B cell (primary cell): ENCODE measurements at places on chromosomes 12 and 14.

DNA sequence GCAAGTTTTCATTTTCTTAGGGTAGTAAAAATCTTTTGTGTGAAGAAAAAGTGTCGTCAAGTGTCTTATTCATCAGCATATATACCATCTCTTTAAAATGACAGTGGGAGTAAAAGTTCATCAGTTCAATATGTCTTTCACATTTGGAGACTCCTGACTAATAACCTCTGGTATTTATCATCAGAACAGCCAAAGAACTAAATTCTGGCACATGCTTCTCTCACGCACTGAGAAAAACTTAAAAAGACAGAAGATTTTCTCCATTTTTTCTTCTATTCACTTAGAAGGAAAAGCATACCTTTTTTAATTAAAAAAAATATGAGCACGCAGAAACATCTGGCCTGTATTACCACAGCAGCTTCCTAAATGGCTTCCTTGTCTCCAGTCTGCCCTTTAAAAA, 265.7 kb downstream of the AKAP6 start:
- no peak for DNase-seq

DNA sequence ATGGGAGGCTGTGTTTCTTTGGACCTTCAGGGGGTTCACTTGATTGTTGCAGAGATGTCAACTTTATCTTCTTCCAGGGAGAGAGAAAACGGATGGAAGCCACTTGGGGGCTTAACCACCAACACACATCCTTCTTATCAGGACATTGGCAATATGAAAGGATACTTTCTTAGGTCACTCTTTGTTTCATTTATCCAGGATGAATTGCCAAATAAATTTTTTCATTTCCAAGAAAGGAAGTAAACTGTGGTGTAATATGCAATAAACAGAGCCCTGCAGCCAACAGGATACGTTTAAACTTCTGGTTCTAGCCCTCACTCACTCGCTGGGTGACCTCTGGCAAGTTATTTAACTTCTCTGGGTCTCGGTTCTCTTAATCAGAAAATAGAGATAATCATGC, 77.8 kb downstream of the CCDC60 start:
- no peak for DNase-seq

DNA sequence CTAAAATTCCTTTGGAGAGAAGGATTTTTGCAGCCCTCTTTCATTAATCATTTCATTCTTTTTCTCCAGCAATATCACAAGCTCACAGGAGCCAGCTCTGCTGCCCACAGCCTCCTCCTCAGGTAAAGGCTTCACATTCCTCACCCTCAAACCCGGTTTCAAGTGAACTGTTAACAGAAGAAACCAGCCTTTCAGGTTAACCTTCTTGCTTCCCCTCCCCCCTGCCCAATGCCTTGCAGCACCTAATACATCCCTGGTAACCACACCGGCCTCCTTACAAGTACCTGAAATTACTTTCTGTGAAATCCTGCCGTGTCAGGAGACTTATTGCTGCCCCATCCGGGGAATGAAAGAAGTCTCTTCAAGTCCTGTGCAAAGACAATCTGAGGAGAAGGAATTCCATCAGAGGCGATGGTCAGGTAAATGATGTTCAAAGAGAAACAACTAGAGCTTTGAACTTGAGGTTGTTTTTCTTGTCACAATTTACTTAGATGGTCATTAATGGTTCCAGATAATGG, 111.2 kb downstream of the MYRFL start:
- DNase-seq = no peak

DNA sequence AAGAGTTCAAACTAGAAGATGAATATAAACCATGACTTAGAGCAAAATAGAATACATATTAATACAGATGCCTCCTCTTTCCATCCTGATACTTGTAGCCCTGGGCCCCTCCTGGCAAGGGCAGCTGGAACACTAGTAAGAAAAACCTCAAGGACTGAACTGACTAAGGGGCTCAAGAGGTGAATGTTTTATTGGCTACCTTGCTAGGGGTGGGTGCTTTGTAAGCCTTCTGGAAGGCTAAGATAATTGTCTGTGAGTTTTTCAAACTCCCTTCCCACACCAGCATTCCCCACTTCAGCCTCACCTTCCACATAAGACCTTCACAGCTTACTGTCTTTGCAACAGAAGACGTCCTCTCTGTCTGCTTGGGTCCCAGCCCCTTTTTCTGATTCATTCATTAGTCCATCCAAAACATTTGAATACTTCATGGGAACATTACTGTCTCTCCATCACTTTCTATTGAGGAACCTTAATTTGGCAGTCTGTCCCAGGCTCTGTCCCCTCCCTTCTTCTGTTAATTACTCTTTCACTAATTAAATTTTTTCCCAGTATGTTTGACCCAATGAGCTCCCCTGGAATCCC, 1.1 kb upstream of the MARCHF9 start:
- DNase-seq = peak; percentile 34

DNA sequence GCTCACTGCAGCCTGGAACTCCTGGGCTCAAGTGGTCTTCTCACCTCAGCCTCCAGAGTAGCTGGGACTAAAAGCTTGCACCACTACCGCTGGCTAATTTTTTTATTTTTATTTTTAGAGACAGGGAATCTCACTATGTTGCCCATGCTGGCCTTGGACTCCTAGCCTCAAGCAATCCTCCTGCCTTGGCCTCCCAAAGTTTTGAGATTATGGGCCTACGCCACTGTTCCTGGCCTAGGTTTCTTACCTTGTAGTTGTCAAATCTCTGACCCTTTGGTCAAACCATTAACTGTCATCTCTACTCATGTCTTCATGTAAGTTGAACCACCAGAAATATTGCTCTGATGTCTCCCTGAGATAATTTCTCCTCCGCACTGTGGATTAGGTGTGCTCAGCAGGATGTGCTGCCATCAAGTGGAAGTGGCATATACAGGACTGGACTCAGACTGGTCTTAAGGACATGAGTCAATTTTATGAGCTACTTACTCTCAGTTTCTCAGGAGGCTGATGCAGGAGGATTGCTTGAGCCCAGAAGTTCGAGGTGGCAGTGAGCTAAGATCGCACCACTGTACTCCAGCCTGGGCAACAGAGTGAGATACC, 28.5 kb downstream of the ACTR6 start:
- no peak for DNase-seq

DNA sequence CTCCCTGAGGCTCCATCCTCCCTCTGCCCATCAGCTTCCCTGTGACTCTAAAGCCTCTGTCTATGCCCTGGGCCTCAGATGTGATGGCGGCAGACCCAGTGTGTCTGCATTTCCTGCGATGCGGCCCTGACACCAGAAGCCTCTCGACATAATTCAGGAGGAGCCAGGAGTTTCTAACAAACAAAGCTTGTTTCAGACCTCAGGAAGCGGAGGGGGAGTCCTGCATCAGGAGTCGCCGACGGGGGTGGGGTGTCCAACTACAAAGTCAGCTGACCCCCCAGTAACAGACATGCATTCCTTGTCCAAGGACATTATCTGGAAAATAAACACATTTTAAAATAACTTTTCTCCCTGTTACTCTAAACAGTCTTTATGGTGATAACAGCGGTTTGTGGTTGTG, 167.5 kb downstream of the DPF3 start:
- DNase-seq = no peak

DNA sequence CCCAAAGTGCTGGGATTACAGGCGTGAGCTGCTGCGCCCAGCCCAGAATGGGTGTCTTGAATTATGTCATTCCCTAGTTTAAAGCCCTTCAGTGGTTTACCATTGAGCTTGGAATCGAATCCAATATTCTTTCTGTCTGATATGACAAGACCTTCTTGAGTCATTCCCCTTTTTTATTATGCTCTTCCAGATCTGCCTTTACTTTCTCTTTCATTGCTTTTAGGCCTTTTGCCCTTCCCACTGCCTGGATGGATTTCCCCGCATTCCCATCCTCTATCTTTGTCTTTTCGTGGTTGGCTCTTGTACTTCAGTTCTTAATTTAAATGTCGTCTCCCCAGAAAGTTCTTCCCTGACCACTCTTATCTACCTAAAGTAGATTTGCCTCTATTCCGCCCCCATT, 1.6 kb downstream of the TRAFD1 start:
- DNase-seq = no peak

GRCh38 chr14:104702673-104703072, 13.3 kb downstream of the INF2 start:
- DNase-seq = no peak

DNA sequence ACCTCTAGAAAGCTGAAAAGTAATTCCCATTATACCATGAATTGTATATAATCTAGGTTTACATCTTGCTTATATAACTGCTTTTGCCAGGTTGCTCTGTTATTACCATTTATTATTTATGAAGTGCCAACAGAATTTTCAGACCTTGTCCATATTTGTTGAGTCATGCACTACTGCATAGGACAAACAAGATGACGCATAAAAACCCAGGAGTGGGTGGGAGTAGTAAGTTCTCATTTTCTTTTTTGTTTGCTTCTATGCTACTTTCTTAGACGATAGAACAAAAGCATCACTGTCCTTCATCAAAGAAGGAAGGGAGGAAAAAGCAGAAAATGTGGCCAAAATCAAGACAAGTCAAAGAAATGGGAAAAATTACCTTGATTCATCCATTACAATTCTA, 119.0 kb upstream of the RASSF8 start:
- DNase-seq = no peak

DNA sequence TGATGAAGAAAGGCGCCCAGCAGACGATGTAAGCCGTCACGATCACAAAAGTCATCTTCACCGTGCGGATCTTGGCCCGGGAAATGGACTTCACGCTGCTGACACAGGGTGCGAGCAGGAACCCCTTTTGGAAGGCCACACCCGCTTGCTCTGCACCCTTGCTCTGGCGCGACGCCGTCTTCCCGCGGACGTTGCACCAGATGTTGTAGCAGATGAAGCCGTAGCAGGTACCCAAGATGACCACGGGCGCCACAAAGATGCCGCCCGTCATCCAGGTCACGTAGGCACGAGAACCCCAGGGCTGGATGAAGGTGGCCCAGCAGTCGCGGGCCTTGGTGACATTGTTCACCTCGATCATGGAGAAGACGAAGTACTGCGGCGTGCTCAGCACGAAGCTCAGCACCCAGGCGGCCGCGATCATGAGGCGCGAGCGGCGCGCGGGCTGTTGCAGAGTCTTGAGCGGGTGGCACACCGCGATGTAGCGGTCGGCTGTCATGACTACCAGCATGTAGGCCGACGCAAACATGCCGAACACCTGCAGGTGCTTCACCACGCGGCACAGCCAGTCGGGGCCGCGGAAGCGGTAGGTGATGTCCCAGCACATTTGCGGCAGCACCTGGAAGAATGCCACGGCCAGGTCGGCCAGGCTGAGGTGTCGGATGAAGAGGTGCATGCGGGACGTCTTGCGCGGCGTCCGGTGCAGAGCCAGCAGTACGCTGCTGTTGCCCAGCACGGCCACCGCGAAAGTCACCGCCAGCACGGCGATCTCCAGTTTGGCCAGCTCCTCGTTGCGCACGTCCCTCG, 890 bp downstream of the AVPR1A start:
- DNase-seq = no peak

GRCh38 chr12:57470286-57470969, 9.2 kb downstream of the ARHGAP9 start:
- no peak for DNase-seq

DNA sequence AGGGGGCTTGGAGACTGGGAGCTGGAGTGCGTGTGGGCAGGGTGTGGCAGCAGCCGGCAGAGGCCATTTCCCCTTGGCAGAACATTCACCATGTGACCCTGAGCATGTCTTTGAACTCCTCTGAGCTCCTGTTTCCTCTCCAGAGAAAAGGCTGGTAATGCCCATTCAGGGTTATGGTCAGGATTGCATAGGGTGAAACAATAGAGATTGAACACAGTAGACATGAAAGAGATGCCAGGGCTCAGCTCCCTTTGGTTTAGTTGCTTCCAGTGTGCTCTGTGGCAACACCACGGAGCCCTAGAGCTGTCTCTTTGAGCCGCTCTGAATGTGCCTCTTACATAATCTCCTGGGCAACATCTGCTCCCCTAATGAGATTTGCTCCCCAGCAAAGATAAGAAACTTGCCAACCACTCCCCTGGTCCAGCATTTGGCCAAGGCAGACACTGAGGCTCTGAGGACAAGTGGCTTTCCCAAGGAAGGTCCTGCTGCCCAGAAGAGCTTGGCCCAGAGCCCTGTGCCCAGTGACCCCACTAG, 4.6 kb downstream of the IFI27 start:
- no peak for DNase-seq

GRCh38 chr12:27936196-27936595, 36.3 kb downstream of the PTHLH start:
- DNase-seq = no peak

DNA sequence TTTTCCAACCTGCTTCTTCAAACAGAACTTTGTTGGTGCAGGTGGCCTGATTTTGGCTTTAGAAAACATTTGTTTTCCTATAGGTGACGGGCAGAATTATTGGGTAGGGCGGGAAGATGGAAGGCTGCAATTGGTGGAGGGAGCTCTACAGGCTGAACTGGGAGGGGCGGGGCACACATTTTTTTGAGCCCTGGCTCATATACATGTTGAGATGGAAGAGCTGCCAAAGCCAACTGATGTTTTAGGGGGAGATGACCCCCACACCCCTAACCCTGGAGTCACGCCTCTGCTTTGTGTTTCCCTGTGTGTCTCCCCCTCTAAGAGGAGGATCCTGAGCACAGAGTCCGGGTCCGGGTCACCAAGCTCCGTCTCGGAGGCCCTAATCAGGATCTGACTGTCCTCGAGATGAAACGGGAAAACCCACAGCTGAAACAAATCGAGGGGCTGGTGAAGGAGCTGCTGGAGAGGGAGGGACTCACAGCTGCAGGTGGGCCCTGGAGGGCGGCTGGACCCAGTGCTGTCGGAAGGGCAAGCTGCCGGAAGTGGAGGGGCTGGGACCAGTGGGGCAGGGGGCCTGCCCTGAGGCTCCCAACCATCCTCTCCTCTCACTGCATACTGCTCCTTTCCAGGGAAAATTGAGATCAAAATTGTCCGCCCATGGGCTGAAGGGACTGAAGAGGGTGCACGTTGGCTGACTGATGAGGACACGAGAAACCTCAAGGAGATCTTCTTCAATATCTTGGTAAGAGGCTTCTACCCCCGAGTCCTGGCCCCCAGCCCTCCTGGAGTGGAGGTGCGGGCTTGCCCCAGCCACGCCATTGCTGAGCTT, 18.6 kb downstream of the AGAP2 start:
- DNase-seq = no peak

DNA sequence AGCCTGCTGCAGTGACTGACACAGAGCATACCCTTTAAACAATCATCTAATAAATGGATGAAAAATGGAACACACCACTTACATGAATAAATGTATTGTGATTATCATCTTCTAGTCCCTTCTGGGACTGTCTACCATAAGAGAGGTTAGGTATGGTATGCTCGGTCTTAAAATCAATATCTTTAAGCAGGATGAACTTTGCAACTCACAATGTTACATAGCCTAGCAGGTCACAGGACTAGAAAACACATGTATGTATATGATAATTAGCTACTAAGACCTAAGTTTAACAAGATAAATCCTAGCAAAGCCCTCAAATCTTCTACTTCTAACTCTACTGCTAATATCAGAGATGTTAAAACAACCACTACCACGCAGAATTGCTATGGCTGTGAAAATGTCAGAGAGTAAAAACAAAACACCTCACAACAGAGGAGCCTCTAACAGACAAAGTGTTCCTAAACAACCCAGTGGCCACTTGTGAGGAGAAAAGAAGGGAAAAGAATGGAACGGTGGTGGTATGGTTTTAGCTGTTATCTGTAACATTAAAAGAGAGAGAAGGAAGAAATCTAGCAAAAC, 139.4 kb downstream of the STXBP6 start:
- no peak for DNase-seq
